ENCODE measurements at places on chromosomes 6 and 20.

DNA sequence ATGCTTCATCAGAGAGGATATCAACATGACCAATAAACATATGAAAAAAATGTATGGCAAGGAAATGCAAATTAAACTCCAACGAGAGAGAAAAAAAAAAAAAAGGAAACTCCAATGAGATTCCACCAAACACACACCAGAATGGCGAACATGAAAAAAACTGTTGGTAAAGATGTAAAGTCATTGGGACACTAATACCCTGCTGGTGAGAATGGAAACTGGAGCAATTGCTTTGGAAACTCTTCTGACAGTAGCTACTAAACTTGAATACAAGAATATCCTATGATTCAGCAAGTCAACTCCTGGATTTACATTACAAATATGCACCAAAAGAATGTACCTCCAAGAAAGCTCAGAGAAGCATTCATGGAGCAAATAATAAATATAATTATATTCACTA, 260.7 kb upstream of the ECI2 start:
- no peak for ATAC-seq

- ATAC-seq = no peak
These were observed 124.1 kb upstream of the SPACA1 start for GRCh38 chr6:87923389-87924050.

- ATAC-seq = peak; percentile 8
These were observed 28.2 kb downstream of the SLC12A5 start for GRCh38 chr20:46056970-46057855.

DNA sequence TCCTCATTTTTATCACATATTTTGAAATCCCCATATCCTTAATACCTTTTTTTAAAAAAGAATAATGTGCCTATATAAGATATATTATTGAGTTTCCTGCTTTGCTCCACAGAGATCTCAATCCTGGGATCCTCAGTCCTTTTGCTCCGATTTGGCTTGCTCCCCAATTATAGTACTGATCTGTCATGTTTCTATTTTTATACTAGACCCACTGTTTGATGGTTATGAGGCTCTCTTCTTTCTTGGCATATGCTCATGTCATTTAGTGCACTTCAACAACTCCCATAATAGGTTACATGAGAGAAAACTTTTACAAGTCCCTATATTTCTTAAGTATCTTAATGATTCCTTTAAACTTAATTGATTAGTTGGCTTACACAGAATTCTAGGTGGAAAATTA, 958.5 kb upstream of the EPHA7 start:
- ATAC-seq = no peak

GRCh38 chr6:13407709-13408695, 79.4 kb downstream of the GFOD1 start:
- ATAC-seq = peak; percentile 53

DNA sequence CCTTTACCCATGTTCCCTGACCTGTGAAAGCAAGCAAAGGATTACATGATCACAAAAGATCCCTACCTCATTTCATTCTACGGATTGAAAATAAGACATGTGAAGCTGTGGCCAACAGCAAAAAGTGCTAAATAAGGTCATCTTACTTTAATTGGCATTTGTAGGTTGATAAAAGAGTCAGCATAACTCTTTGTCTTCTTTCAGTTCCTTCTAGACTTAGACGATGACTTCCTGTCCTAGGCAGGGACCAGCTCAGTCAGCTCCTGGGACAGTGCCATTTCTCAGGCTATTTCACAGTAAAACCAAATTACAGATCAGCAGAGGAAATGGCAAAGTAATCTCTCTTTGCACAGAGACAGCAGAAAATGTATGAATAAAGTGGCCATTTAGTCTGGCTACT, 480.7 kb downstream of the RFPL4B start:
- ATAC-seq = no peak

GRCh38 chr20:9068841-9069663, at the start of gene PLCB4:
Gene PLCB4 (plus strand): TSS chr20:9069087. CDS start chr20:9307815, 238,728 bp downstream.
- peak; percentile 67 for ATAC-seq

DNA sequence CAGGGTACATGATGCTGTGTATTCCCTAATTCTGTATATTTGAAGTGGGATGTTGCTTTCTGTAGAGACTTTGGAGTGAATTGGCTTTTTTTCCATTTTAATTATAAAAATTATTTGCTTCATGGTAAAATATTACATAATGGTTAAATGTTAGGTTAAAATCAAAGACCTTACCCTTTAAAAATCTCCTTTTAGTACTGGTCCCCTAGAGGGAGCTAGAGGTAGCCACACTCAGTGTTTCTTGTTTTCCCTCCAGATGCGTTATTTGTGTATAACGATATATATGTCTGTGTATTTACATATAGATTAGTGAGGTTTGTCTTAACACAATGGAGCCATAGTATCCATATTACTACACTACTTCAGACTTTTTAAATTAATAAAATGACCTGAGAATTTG, 146.7 kb downstream of the PLCB4 start:
- no peak for ATAC-seq

GRCh38 chr20:59485576-59486454, 118.5 kb upstream of the PHACTR3 start:
- no peak for ATAC-seq

GRCh38 chr6:169213814-169214520, 39.7 kb downstream of the THBS2 start:
- no peak for ATAC-seq

DNA sequence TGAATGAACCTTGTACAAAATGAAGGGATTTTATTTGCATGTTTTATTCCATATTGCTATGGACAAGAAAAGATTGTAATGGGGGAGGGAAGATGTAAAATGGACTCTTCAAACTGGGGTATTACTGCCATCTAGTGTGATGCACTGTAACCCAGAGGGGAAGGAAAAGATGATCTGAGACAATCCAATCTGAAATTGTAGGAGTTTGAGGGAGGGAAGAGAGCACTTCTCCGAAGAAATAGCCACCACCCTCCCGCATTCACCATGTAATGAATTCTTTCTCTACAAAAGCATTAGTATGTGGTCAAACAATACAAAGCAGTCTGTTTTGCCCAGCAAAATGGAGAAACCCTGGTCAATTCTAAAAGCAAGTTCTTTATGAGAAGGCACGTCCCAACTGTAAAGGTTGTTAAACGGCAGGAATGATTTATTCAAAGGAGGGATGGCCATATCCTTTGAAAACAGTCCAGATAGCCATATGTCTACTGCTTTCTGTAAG, 679.5 kb upstream of the NRSN1 start:
- peak; percentile 84 for ATAC-seq

GRCh38 chr6:106750142-106750918, 121.0 kb downstream of the QRSL1 start:
- ATAC-seq = no peak

DNA sequence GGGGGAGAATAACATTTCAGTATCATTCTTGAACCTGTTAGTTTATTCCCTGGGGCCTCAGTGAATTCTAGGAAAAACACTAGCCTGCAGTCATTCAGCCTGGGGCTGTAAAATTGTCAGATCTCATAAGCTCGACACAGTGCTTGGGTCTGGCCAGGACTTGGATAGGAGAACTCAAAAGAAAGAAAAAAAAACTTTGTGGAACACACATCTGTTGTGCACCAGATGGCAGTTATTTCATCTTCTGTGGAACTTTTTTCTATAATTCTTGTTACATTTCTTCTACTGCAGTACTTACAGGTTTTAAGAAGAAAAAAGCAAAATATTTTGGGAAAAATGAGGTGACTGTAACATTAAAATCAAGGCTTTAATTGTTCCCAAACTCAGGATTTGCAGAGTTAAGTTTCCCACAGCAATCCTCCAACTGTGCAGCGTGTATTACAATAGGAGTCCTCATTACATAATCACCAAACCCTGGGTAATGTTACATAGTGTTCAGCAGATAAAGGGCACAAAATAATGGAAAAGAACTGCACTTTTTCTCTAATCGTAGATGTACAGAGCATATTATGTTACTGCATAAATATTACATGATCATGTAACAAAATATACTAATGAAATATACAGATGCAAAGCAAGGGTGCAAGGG, 531.1 kb upstream of the CITED2 start:
- no peak for ATAC-seq

GRCh38 chr20:57087102-57087501, 179.3 kb downstream of the BMP7 start:
- no peak for ATAC-seq

DNA sequence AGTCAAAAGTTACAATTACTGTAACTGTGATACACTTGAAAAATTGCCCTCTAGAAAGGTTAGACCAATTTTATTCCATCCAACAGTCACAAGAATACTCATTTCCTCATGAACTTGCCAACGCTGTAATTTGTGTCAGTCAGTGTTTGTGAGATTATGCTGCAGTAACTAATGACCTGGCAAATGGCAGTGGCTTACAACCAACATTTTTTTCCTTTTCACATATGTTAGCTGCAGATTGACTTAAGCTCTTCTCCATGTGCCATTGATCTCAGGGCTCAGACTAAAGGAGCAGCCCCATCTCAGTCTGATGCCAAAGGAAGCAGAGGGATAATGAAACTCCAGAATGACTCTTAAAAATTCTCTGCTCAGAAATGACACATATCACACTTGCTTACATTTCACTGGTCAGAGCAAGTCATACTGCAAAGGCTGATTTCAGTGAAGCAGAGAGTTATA, 92.3 kb upstream of the ELOVL5 start:
- no peak for ATAC-seq

DNA sequence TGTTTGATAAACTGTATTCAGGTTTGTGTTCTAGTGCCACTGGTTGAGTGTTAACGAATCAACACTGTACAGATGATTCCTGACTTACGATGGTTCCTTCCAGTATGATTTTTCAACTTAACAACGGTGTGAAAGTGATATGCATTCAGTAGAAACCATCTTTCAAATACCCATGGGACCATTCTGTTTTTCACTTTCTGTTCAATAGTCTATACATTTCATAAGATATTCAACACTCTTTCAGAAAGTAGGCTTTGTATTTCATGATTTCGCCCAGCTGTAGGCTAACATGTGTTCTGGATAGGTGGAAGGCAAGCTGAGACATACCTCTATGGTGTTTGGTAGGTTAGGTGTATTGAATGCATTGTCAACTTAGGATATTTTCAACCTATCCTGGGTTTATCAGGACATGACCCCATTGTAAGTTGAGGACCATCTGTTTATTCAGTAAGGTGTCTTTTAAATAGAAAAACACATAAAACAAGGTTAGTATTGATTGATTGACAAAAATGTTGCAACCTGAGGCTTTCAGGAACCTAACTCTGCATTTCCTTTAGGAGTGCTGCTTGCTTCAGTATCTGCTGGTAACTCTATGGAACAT, 32.3 kb downstream of the SYNJ2 start:
- no peak for ATAC-seq

- no peak for ATAC-seq
These were observed 36.5 kb downstream of the HIVEP1 start for GRCh38 chr6:12048609-12049008.

DNA sequence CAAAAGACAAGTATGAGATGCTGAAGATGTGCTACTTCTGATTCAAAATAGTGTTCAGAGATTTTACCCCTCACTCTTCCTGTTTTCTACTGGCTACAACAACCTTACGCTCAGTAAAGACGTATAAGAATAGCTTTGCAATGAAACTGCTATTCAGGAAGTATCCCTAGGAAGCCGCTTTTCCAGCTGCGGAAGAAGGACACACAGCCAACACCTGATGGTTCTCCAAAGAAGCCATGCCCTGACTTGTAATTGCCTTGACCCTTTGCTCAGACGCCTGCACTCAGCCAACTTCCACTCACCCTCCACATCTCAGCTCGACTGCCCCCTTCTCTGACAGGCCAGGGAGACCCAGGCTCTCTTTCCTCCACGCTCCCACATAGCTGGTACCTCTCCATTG, 111.6 kb downstream of the DTNBP1 start:
- no peak for ATAC-seq

DNA sequence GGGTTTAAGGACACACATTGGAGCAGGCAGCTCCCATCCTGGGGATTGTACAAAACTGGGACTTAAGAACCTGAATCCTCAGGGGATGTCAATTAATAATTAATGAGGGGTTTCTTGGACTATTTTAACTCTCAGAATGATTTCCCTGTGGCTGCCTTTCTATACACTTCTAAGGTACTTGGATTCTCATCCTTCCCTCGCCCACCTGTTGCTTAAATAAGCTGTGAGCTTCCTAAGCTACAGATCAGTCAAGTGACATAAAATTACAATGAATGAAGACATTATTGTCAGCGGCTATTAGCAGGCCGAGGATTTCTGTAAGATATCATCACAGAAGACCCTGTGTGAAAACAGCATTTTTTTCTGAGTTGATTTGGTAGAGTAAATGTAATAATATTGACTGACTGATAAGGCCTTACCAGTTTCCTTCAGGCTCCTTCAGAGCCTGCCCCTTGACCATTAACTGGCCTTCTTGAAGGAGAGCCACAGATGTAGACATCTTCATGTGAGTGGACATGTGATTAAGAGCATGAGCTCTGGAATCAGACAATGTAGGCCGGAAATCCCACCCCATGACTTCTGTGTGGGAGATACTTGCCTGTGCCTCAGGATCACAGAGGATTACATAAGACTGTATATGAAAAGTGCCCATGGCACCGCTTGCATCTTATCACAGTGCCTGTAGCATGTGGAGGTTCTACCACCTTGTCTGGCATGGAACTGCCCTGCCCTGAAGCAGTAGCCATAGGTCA, 101.7 kb downstream of the TULP4 start:
- no peak for ATAC-seq

GRCh38 chr6:60991427-60992028, 1294.5 kb downstream of the KHDRBS2 start:
- ATAC-seq = no peak

GRCh38 chr6:45420083-45420908, 42.6 kb upstream of the SUPT3H start:
- no peak for ATAC-seq

DNA sequence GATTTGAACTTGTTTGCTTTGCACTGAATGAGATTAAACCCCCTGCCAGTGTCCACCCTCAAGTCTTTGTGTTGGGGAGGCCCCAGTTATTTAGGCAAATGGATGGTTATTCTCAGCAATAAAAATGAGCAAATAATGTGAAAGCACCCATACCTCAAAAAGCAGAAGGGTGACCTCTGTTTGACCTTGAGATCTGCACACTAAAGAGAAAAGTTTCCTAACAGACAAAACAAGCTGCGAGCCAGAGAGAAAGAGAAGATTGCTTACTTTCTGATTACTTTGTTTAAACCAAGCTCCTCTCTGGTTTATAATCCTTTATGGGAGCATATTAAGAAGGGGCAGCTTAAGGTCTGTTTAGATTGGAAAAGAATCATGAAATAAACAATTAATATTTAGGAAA, 30.4 kb upstream of the TRERF1 start:
- peak; percentile 53 for ATAC-seq

DNA sequence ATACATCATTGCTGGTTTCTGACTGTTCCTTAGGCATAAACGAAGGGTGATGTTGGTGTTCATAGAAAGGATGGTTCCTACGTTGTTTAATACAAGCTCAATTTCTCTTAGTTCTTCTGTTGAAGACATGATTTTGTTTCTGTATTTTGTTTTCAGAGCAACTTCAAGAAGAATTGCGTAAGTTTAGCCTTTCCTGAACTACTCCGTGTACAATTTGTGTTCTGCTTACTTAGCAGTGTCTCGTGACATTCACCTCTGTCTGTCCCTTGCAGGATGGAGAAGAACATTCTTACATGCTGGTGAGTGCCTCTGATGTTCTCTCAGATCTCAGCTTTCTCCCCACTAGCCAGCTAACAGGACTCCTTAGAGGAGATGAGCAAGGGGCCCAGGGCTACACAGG, 7.6 kb downstream of the BTN2A2 start:
- no peak for ATAC-seq
